Stimulated activated CD8-positive, alpha-beta memory T cell treated with anti-CD3 and anti-CD28 coated beads, Interleukin-4, amount 100 ng/mL, for 1 hour (primary cell): ENCODE measurements at places on chromosomes 4 and X.

GRCh38 chr4:127623797-127624083 is 9.0 kb upstream of the INTU start:
- DNase-seq: no peak

- peak; percentile 78 for DNase-seq
Observed at GRCh38 chr4:155376387-155377268, at the start of gene MAP9. TSS of gene MAP9 (minus strand) at chr4:155376965. CDS start at chr4:155375850, 1,115 bp downstream.

DNA sequence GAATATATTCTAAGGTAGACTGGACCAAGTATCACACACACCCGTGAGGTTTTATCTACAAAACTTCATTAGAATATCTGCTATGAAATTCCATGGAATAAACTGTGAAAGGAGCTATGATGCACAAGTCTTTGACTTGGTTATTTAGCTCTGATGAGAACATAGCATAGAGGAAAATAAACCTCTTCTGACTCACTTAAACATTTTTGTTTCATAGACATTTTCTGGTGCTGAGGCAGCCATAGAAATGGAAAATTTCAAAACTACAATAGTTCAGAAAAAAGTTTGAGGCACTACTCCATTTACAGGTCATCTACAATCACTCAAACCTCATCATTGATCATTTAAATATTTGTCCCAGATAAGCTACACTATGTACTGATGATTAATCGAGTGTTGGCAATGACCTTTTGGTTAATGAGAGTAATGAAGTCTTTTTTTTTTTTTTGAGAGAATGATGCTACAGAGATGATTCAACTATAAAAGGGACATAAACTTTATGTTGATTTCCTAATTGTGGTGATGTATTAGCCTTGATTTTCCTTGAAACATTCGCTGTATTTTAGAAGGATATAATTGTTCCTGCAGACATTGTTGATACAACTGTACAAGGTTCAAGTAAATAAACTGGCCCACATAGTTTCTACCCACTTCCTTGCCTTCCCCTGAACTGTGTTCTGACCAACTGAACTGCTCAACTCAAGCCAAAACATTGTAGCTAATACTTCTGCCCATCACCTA is 77.5 kb downstream of the AREG start:
- DNase-seq: no peak

DNA sequence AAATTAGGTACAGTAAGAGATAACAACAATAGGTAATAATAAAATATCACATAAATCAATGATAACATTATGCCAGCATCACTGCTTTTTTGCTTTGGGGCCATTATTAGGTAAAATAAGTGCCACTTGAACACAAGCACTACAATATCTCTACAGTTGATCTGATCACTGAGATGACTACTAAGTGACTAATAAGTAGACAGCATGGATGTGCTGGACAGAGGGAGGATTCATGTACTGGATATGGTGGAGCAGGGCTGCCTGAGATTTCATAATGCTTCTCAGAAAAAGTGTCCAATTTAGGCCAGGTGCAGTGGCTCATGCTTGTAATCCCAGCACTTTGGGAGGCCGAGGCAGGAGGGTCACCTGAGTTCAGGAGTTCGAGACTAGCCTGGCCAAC is 137.8 kb upstream of the IL1RAPL2 start:
- DNase-seq: no peak

- no peak for DNase-seq
Observed at GRCh38 chr4:83012200-83012686, 1.6 kb upstream of the LIN54 start.

DNA sequence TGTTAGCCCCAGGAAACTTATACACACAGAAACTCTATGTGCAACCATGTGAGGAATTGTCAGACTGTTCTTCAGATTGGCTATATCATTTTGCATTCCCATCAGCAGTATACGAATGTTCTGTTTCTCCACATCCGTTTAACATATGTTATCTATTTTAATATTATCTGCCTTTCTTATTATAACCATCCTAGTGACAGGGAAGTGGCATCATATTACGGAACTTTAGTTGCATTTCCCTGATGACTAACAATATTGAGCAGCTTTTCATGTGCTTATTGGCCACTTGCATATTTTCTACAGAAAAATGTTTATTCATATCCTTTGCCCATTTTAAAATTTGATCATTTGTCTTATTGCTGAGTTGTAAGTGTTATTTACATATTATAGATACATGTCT is 36.5 kb upstream of the IL15 start:
- no peak for DNase-seq

DNA sequence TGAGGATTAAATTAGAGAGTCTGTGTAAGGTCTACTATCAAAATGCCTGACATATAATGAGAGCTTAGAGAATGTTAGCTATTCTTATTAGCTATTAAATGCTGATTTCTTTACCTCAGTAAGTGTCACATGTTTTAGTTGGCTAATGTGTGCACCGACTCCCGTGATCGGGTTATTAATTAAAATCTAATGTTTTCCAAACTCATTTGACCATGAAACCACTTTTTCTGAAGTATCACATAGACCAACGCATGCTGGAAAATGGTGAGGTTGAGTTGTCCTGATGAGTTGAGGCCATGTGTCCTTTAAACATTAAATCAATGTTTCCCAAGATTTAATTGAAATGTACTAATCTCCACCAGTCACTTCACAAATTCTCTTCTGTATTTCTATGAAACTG is 84.8 kb upstream of the C1QTNF7 start:
- DNase-seq: no peak

- DNase-seq: no peak
Observed at GRCh38 chr4:177964061-177964460, 521.8 kb upstream of the AGA start.

- no peak for DNase-seq
Observed at GRCh38 chr4:184382189-184382846, 92.0 kb downstream of the IRF2 start.

DNA sequence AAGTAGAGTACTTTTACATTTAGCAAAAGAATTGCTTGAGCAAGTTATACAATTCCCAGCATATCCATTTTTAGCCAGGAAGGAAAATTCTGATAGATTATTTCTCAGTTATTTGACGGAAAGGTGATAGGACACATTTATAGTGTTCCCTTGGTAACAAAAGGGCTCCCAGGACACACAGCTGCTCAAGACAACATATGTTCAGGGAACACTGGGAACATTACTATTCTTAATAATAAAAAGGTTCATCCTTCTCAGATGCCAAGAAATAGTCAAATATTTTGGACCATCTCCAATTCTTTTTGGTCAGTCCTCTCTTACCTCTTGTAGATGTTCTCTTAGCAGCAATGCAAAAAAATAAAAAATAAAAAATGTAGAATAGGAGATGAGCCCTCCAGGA is 66.8 kb upstream of the SMAD1 start:
- DNase-seq: no peak

GRCh38 chrX:48833542-48834138 is 1.8 kb downstream of the PCSK1N start:
- DNase-seq: no peak

GRCh38 chr4:44845993-44846392 is 119.6 kb upstream of the GNPDA2 start:
- no peak for DNase-seq

DNA sequence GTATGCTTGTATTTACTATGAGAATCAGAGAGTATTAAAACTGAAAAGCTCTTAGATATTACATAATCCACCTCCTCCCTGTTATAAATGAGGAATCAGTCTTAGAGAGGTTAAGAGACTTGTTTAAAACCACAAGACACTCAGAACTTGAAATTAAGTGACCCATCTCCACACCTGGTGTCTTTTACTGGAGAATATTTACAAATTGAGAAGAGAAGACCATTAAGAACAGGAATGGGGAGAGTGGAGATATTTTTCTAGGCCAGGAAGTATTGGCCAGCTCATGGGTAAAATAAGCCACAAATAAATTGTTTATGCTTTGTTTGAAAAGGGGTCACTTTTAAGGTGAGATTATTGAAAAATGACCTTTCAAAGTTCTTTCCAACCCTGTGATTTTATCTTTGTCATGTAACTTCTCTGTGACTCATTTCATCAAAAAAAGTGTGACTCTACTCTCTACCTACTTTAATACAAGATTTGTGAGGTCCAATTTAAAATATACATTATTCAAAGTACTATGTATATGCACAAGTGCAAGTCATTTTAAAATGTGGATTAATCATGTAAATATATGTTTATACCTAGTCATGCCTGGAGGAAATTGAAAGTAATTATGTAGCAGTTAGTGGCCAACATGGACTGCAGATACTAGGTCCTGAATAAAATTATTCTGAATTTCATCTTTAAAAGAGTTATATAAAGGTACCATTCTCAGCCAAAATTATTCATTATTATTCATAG is 15.9 kb upstream of the COX7B2 start:
- DNase-seq: no peak

GRCh38 chr4:89855236-89855635 is 18.3 kb upstream of the SNCA start:
- no peak for DNase-seq

- no peak for DNase-seq
Observed at GRCh38 chrX:55450259-55450658, 1.7 kb upstream of the MAGEH1 start.

GRCh38 chr4:118173956-118174725 is 139.9 kb downstream of the NDST3 start:
- no peak for DNase-seq

GRCh38 chr4:6884341-6884870 is 25.2 kb upstream of the TBC1D14 start:
- no peak for DNase-seq

DNA sequence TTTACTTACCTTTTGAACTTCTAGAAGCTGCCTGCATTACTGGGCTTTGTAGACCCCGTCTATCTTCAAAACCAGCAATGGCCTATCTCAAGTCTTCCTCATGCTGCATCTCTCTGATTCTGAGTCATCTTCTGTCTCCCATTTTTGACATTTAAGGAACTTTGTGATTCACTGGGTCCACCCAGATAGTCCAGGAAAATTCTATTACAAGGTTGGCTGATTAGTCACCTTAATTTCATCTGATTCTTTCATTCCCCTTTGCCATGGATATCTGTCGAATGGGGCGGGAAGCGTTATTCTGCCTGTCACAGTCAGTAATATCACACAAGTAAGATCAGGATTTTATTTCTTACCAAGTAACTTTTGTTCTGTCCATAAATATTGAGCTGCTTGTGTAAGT is 618.0 kb downstream of the CCSER1 start:
- no peak for DNase-seq

DNA sequence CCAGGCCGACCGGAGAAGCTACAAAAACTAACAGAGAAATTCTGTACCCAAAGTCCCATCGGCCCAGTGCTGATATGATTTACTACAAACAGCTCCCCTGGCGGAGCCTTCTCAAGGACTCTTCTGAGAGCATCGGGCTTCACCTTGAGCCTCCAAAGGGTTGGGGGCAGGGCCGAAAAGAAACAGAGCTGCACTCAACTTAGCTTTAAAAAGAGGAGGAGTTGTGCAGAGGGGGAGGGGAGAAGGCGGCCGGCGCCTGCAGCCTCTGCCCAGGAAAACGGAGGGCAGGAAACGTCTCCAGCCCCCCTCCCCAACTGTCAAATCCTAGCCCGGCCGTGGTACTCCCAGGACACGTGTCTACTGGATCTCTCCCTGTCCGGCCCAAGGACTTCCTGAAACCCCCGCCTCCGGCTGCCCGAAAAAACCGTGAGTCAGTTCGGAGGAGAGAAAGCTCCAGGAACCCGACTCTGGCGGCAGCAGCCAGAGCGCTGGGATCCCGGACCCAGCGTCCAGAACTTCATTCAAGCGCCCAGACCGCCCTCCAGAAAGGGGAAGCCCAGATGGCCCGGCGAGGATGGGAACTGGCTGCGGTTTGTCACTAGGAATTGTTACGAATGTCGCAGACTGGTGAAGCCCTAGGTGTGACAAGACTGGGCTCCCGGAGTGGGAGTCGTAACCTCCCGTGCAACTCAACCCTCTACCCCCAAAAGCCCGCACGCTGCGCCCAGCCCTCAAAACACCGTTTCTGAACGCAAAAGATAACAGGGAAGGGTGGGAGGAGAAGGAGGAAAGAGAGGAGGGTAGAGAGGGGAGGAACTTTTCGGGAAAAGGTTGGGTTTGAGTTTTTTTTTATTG is 973 bp downstream of the ADAMTS3 start:
- no peak for DNase-seq

DNA sequence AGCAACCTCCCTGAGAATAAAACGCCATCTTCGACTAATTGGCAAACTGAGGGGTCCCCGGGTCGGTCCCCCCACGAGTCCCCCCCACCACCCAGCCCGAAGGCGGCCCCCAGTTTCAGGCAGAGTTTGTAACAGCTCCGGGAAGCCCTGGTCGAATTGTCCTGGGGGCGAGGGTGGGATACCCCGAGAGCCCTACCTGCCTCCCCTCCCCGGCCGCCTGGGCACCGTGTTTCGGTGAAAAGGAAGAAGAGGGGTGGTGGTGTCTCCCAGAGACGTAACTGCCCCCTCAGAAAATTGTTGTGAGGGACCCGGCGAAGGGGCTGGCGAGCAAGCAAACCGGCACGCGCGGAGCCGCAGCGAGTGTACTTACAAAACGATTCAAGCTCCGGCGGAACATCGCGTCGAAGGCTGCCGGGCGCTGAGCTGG is 1.2 kb downstream of the ATP11C start:
- DNase-seq: no peak

DNA sequence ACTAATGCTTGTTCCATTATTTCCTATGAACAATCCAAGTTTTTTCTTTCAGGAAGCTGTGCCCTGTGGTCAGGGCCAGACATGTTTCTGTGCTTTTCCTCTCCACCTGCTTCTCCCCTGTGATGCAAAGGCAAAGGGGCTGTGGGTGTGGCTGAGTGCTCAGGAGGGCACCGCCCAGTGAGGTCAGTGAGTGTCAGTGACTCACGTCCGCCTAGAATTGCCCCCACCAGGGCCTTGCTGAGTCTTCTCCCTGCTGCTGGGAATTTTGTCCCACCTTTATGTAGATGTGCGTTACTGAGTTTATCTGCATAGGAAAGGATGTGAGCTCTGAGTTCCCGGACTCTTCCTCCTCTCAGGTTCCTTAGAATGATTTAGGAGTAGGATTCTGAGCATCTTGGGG is 283.2 kb downstream of the DCHS2 start:
- DNase-seq: no peak

DNA sequence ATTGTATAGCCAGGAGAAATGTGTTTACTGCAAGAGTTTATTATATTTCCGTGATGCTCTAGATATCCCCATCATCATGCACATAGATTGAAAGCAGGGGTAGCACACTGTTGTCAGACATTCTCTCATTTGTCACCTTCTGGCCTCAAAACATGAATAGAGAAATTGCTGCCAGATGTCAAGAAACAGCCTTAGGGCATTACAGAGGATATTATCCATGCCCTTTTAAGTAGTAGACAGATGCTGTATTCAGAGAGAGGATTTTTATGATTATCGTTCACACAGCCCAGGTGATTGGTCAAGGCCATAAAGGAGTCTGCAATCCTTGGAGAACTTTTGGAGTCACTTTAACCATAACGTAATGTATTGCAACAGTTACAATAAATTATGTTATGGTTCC is 1961.5 kb upstream of the TENM3 start:
- no peak for DNase-seq

GRCh38 chr4:56477192-56477702 is 9.8 kb downstream of the SRP72 start:
- DNase-seq: no peak

GRCh38 chr4:25215511-25215910 is 18.3 kb upstream of the PI4K2B start:
- no peak for DNase-seq
